ENCODE measurements at places on chromosomes 4 and X.

DNA sequence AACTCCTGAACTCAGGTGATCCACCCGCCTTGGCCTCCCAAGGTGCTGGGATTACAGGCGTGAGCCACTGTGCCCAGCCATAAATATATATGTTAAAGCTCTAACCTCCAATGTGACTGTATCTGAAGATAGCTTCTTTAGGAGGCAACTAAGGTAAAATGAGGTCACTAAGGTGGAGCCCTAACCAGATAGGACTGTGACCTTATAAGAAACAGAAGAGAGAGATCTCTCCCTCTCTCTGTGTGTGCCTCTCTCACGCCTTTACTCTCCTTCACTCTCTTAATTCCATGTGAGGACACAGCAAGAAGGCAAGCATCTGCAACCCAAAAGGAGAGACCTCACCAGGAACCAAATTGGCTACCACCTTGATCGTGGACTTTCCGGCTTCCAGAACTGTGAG, 926 bp upstream of the MAGIX start:
- H3K4me3 ChIP-seq = no peak overlapping the region
- peaks cover 2% of the 10 kb centered on the region for H3K27me3 ChIP-seq
- no peak for DNase-seq
- peaks cover 16% of the 10 kb centered on the region for H3K4me1 ChIP-seq
- H3K36me3 ChIP-seq = no peaks in the 10 kb centered on the region

DNA sequence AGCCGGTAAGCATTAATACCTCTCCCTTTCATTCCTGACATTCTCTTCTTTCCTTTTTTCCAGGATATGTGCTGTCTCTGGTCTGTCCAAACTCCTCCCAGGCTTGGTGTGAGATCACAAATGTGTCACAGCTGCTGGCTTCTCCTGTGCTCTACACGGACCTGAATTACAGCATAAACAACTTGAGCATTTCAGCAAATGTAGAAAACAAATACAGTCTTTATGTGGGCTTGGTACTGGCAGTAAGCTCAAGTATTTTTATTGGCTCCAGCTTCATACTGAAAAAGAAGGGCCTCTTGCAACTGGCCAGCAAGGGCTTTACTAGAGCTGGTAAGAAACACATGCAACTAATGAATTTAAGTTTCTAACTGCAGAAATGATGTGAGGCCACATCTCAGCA, 8.4 kb downstream of the NIPAL1 start:
- H3K27ac ChIP-seq = no peak overlapping the region
- H3K4me3 ChIP-seq = no peak overlapping the region
- peaks cover 1% of the 10 kb centered on the region for H3K27me3 ChIP-seq
- no peaks in the 10 kb centered on the region for H3K36me3 ChIP-seq

GRCh38 chrX:38095971-38096529, 89.7 kb downstream of the SYTL5 start:
- H3K4me3 ChIP-seq = no peak overlapping the region
- H3K36me3 ChIP-seq = no peaks in the 10 kb centered on the region
- peaks cover 2% of the 10 kb centered on the region for H3K4me1 ChIP-seq
- no peaks in the 10 kb centered on the region for H3K27me3 ChIP-seq
- DNase-seq = no peak

GRCh38 chr4:29459926-29460325, 1260.2 kb upstream of the PCDH7 start:
- no peaks in the 10 kb centered on the region for H3K4me1 ChIP-seq
- no peak overlapping the region for H3K27ac ChIP-seq
- H3K4me3 ChIP-seq = no peak overlapping the region
- H3K27me3 ChIP-seq = no peaks in the 10 kb centered on the region
- DNase-seq = no peak
- H3K36me3 ChIP-seq = no peaks in the 10 kb centered on the region

- peaks cover 8% of the 10 kb centered on the region for H3K4me1 ChIP-seq
- H3K27me3 ChIP-seq = no peaks in the 10 kb centered on the region
- DNase-seq = peak; percentile 80
- H3K4me3 ChIP-seq = peak overlapping the region; percentile 88
Measured at GRCh38 chrX:76428243-76429130, 977 bp downstream of the MAGEE1 start.

DNA sequence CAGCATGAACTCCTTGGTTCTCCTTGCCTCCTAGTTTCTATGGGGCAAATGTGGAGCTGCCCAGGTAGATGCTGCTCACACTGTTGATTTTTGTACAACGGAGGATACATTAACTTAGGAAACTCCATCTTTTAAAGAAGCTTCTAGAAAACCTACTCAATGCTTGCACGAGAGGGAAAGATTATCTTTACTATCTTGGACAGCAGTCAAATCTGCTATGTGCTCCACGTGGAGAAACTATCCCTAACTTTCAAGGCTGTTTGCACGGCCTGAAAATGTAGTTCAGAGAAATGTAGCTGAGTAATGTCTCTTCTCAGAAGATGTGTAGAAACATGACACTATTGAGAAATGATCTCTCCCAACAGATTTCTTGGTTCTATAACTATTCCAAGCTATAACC, 1530.9 kb upstream of the PABPC4L start:
- H3K4me1 ChIP-seq = no peaks in the 10 kb centered on the region
- H3K27ac ChIP-seq = no peak overlapping the region
- H3K27me3 ChIP-seq = no peaks in the 10 kb centered on the region
- H3K4me3 ChIP-seq = no peak overlapping the region
- no peaks in the 10 kb centered on the region for H3K36me3 ChIP-seq
- DNase-seq = no peak

DNA sequence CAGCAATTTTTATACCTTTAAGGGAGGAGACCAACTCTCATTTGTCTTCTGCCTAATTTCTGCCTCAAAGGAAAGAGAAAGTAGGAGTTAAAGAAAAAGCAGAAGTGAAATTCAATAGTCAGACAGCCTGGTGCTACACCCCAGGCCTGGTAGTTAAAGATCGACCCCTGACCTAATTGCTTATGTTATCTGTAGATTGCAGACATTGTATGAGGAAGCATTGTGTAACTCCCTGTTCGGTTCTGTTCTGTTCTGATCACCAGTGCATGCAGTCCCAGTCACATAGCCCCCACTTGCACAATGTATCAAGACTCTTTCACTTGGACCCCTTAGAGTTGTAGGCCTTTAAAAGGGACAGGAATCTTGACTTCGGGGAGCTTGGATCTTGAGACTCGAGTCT, 335.9 kb upstream of the AR start:
- H3K27ac ChIP-seq = no peak overlapping the region
- H3K4me1 ChIP-seq = no peaks in the 10 kb centered on the region
- H3K36me3 ChIP-seq = no peaks in the 10 kb centered on the region
- no peak for DNase-seq
- no peaks in the 10 kb centered on the region for H3K27me3 ChIP-seq

DNA sequence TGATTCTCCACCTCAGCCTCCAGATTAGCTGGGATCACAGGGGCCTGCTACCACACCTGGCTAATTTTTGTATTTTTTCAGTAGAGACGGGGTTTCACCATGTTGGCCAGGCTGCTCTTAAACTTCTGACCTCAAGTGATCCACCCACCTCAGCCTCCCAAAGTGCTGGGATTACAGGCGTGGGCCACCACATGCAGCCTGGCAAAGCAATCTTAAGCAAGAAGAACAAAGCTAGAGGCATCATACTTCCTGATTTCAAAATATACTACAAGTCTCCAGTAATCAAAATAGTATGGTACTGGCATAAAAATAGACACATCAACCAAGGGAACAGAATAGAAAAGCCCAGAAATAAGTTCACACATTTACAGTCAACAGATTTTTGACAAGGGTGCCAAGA, 12.8 kb upstream of the F8A1 start:
- DNase-seq = no peak
- H3K4me1 ChIP-seq = no peaks in the 10 kb centered on the region
- H3K36me3 ChIP-seq = peaks cover 2% of the 10 kb centered on the region
- no peak overlapping the region for H3K27ac ChIP-seq

DNA sequence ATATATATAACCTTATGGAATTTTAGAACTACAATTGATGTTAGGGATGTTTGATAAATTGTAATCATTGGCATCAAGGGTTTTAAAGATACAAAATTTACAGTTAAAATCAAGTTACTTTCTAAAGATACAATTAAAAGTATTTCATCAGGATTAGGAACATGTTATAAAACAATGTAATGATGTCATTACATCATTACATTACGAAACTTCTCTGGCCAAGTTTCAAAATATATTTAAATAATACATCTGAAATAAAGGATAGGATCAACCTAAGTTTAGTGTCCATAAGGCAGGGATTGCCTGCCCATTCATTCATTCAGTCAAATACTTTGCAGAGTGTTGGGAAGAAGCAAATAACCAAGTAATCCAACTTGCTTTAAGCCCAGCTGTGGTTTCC, 75.1 kb downstream of the TENM3 start:
- H3K27ac ChIP-seq = no peak overlapping the region
- no peaks in the 10 kb centered on the region for H3K27me3 ChIP-seq
- DNase-seq = no peak
- H3K4me1 ChIP-seq = no peaks in the 10 kb centered on the region

DNA sequence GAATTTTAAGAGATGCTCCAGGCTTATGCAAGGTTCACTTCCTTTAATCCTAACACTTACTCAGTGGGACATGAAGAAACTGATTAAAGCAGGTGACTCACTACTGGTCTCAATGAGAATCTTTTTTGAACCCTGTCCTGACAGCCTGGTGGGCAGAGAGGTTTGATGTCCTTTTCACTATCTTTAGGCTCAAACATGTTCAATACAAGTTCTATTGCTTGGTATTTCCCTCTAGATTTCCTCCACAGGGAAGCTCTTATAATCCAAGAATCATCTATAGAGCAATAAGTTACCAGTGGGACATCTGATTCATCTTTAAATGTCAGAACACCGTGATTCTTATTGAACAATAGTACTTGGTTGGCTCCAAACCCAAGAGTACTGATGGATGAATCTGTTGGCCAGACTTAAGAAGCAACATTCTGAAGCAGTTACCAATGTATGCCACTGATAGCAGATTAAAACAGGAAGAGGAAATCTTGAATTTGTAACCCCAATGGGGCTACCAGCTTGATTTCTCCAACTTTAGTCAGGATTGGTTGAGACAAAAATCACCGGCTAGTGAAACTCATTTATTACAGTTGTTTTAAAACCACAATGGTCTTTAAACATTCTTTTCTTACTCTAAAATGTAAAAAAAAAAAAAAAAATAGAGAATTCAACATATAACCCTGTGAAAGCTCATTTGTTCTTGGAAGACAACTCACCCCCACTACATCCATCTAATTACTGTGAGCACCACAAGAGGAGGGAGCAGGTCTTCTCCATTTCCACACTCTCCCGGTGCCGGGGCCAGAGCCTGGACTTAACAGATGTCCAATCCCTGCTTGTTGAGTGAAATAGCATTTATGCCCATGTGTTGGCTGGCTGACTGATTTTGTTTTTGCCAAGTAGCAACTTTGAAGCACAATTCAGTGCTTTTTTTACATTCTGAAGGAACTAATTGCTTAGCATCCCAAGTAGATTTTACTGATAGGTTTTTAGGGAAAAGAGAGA, 43.3 kb downstream of the FGFBP1 start:
- no peaks in the 10 kb centered on the region for H3K36me3 ChIP-seq
- H3K27ac ChIP-seq = no peak overlapping the region
- H3K27me3 ChIP-seq = peaks cover 24% of the 10 kb centered on the region
- DNase-seq = no peak

DNA sequence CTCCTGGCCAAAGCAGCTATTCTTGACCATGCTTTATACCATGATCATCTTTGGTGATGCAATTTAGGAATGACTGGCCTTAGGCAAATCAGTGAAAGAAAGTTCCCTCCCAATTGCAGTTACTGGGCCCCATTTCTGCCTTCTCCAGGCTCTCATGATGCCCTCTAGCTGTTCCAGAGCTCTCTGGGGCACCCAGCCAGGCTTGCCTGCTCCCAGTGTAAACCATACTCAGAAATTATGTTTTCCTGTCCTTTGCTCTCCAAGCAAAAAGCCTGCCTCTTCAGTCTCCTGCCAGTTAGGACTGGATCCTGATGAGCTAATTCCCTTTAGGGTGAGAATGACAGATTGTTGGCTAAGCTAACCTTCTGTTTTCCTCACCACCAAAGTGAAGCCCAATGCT, 85.3 kb upstream of the RBPJ start:
- H3K36me3 ChIP-seq = no peaks in the 10 kb centered on the region
- H3K27ac ChIP-seq = no peak overlapping the region
- H3K27me3 ChIP-seq = no peaks in the 10 kb centered on the region
- peaks cover 18% of the 10 kb centered on the region for H3K4me1 ChIP-seq
- no peak for DNase-seq

GRCh38 chr4:8015512-8015911, 75.9 kb upstream of the AFAP1 start:
- H3K4me1 ChIP-seq = peaks cover 2% of the 10 kb centered on the region
- peaks cover 6% of the 10 kb centered on the region for H3K27me3 ChIP-seq
- no peak overlapping the region for H3K4me3 ChIP-seq
- no peaks in the 10 kb centered on the region for H3K36me3 ChIP-seq
- H3K27ac ChIP-seq = no peak overlapping the region
- no peak for DNase-seq

GRCh38 chr4:22167201-22167600, 218.6 kb upstream of the KCNIP4 start:
- no peak overlapping the region for H3K27ac ChIP-seq
- DNase-seq = no peak
- no peaks in the 10 kb centered on the region for H3K36me3 ChIP-seq
- no peak overlapping the region for H3K4me3 ChIP-seq

GRCh38 chrX:133776072-133776471, 209.3 kb downstream of the GPC3 start:
- H3K4me1 ChIP-seq = no peaks in the 10 kb centered on the region
- H3K27me3 ChIP-seq = no peaks in the 10 kb centered on the region
- peak; percentile 70 for DNase-seq
- no peak overlapping the region for H3K4me3 ChIP-seq

DNA sequence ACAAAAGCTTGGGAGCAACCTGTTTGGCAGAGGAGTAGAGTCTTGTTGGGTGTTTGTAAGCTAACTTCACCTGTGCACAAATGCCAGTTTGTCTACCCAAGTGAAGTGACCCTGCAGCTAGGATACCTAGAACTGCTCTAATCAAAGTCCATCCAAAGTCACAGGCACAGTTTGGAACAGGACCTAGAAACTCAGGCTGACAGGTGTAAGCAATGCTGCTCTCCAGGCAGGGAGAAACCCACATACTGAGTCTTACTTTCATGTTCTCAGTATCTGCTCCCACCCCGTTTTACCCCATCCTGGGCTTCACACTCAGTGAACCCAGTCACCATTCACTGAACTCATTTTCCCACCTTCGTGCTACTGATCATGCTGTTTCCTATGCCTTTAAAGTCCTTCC, 40.3 kb downstream of the MAML3 start:
- no peaks in the 10 kb centered on the region for H3K36me3 ChIP-seq
- peaks cover 20% of the 10 kb centered on the region for H3K27me3 ChIP-seq
- H3K27ac ChIP-seq = no peak overlapping the region
- peaks cover 24% of the 10 kb centered on the region for H3K4me1 ChIP-seq
- DNase-seq = no peak
- no peak overlapping the region for H3K4me3 ChIP-seq

DNA sequence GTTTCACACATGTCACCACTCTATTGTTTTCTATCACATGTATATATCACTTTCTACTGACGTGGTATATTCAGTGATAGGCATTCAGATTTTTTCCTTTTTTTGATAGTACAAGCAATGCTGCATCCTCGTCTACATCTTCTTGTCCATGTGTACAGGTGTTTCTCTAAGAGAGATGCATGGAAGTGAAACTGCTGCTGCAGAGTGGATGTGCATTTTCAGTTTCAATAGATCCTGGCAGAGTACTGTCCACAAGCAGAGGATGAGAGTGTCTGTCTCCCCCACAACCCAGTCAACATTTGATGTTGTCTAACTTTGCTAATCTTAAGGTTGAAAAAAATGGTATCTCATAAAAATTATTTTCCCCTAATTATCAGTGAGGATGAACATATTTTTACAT, 194.0 kb upstream of the CASK start:
- peaks cover 8% of the 10 kb centered on the region for H3K4me1 ChIP-seq
- H3K27ac ChIP-seq = no peak overlapping the region
- no peaks in the 10 kb centered on the region for H3K27me3 ChIP-seq
- peaks cover 4% of the 10 kb centered on the region for H3K36me3 ChIP-seq
